Right ventricle myocardium inferior (tissue), 1 donor: ENCODE measurements at places on chromosomes 5 and 9. TPM values are rescaled to one million over a fixed set of nuclear protein-coding genes. Genes with fewer than 3 reads are reported as not detected.

- DNase-seq: no peak
Observed at GRCh38 chr5:88287846-88288527, 19.3 kb upstream of the TMEM161B start.

- DNase-seq: no peak
Observed at GRCh38 chr9:136613824-136614371, 48.8 kb upstream of the EGFL7 start.

GRCh38 chr5:8473016-8473415, 604.1 kb downstream of the MTRR start:
- DNase-seq: no peak

The CDH18 gene
- total RNA-seq: not detected

The HMMR gene
- total RNA-seq: 0.92 TPM

GRCh38 chr9:137456864-137457405, 2.2 kb downstream of the NSMF start:
- peak; percentile 40 for DNase-seq

The TNC gene
- total RNA-seq: 0.57 TPM

The IRX2 gene
- 7.3 TPM for total RNA-seq

DNA sequence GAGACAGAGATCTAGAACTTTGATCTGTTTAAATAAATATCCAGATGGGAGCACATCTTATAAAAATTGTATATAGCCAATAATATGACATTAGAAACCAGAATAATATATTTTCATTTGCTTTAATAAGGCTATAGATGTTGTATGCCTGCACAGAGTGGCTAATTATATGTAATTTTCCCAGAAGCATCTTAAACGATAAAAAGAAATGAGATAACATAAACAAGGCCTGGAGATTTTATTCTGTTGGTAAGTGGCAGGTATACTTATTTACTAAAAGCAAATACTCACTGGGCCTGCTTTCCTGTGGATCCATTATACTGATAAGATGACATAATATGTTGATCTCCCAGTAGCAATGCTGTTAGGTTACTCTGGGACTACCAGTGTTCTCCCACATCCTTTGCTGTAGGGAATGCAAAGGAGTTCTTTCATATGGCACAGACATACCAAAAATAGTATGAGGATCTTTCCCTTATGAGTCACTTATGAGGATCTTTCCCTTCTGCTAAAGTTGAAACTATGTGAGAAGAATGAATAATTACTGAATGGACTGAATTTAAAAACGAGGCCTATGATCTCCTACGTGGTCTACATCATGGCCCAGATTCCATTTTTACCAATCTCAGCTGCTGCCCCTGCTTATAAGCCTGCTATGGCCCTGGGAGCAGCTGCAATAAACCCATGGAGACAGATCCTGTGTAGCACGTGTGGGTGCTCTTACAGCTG, 112.1 kb downstream of the NUDT12 start:
- no peak for DNase-seq

The DMXL1 gene
- 22.6 TPM for total RNA-seq

The SPINK7 gene
- total RNA-seq: not detected

- no peak for DNase-seq
Observed at GRCh38 chr9:3433066-3433465, 92.7 kb downstream of the RFX3 start.

DNA sequence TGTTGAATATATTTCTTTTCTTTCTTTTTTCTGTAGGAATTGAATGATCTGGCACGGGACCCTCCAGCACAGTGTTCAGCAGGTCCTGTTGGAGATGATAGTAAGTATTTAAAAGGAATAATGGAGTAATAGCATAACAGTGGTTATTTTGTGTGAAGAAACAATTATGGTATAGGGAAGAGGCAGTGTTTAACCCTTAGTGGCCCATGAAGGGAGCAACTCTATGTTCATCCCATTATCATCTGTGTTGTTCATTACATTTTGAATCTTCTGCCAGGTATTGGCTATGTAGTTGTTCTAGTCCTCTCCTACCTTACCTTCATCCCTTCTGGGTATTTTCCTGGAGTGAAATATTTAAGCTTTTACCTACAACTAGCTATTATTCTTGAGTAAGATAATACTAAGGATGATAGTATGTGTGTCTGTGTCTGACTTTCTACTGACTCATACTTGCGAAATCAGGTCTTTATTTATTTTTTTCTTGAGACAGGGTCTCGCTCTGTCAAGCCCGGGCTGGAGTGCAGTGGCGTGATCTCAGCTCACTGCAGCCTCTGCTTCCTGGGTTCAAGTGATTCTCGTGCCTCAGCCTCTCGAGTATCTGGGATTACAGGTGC, 39.3 kb downstream of the UBE2D2 start:
- DNase-seq: no peak

The TRIM7 gene
- total RNA-seq: 14.4 TPM

- no peak for DNase-seq
Observed at GRCh38 chr9:101409079-101409477, 10.4 kb downstream of the ZNF189 start.

GRCh38 chr5:171571663-171572062, 152.2 kb downstream of the FGF18 start:
- no peak for DNase-seq

The SLC6A7 gene
- total RNA-seq: not detected

DNA sequence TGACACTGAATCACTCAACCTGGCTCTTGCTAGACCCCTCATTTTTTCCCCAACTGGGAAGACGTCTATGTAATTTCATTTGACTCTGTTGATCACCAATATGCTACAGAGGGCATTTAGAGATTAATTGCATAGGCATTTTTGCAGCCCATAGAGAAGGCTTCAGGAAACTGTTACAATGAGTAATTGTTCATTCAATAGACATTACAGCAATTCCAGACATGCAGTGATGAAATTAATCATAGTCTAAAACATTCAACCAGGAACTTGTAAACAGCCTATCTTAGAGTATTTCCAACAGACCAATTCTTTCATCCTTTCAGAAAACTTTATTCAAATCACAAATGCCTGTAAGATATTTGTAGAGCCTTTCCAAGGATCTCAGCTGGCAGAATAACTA, 122.3 kb downstream of the MARCHF11 start:
- DNase-seq: no peak

DNA sequence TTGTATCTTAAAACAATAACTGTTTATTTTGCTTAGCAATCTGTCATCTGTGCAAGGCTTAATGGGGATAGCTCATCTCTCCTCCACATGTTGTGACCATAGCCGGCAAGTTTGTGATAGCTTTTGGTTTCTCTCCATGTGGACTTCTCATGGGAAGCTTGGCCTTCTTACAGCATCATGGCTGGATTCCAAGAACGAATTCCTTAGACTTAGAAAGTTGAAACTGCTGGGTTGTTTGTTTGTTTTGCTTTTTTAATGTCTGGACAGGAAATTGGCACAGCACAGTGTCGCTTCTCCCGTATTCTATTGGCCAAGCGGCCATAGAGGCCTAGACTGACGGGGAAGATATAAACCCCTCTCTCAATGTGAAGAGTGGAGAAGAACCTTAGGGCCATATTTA, 61.0 kb upstream of the PRDM9 start:
- no peak for DNase-seq

The CD14 gene
- 46.1 TPM for total RNA-seq

The RANBP17 gene
- 2.7 TPM for total RNA-seq

- DNase-seq: no peak
Observed at GRCh38 chr9:72444435-72444834, 77.0 kb upstream of the TMC1 start.

DNA sequence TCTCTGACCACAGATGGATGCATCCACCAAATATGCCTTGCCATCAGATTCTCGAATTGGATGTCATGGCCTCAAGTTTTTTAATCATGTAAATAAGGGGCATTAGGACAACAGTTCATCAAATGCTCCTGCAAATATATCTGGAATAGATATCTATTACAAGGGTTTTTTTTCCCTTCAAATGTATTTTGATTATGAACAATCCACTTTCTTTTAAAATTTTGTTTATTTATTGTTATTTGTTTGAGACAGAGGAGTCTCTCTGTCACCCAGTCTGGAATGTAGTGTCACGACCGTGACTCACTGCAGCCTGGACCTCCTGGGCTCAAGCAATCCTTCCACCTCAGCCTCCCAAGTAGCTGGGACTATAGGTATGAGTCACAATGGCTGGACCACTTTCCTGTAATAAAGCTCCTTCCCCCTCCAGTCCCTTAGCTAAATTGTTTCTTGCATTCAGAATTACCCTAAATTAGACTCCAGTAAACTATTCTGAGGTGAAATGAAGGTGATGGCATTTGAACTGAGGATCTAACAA, 1412.1 kb downstream of the EFNA5 start:
- DNase-seq: no peak

The GPX3 gene
- total RNA-seq: 627 TPM

- DNase-seq: no peak
Observed at GRCh38 chr5:59025734-59026133, 442.9 kb downstream of the RAB3C start.

The PCDHB7 gene
- total RNA-seq: 0.87 TPM

The CD74 gene
- 327 TPM for total RNA-seq

The ROPN1L gene
- total RNA-seq: not detected

GRCh38 chr5:135222171-135222681, 176.8 kb downstream of the MACROH2A1 start:
- DNase-seq: no peak

The MED27 gene
- 15.1 TPM for total RNA-seq

DNA sequence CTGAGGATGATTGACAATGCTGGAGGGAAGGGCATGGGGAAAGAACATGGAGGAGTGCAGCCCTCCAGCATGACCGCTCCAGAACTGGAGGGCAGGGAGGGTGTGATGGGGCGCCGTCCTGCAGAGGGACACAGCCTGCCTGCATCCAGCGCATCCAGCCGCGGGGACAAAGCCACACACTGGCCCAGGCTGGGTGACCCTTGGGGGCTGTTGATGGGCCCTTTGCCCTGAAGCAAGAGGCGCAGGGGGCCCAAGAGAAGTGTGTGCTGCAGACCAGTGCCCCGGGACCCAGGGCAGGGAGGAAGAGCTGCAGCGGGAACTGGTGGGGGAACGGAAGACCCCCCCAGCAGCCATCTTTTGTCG, 169.8 kb upstream of the PPP1R26 start:
- no peak for DNase-seq

The FBN2 gene
- total RNA-seq: 23.8 TPM

DNA sequence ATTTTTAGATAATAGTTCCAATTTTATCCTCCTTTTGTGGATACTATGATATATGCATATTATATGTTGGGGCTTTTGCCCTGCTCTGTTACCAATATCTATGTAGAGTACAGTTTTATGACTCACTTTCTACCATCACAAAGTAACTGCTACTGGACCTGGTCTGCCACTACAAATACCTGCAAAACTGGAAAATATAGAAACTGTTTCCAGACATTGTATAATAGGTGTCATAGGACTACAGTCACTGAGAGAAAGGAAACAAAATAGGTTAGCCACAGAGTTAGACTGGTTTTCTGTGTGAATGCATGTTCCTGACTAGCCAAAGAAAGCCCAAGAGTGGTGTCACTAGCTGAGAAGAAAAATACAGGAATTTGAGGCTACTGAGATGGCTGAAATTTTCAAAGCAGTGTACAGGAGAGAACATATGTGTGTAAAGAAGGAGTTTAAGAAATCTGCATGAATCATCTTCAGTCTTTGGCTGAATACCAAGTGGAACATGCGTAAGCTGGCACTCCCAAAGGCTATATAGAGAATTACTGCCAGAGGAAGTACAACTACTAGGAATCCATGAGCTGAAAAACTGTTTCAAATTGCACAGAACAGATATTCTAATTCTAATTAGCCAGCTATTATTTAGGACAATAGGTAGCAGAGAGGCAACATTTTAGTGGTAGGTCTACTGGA, 29.0 kb upstream of the FAM174A start:
- no peak for DNase-seq

DNA sequence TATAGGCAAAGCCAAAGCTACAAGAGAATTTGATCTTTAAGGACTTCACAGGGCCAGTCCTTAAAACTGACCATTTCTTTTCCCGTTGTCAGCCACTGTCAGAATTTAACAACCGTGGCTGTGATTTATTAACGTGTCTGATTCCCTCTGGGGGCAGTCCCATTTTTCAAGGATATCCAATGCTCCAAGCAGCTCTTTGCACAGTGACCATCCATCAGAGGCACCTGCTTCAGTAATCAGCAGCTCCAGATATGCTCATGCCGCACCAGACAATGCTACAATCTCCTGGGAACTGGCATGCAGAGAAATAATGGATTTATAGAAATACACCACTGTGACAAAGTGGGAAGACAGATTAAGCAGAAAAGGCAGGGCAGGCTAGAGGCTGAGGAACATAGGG, 163.3 kb upstream of the PPP1R2B start:
- no peak for DNase-seq

The GCNT4 gene
- total RNA-seq: 0.35 TPM

The ADAMTS13 gene
- total RNA-seq: 3.6 TPM

GRCh38 chr5:32673272-32673671, 37.8 kb upstream of the NPR3 start:
- DNase-seq: no peak

GRCh38 chr5:36491856-36492255, 114.5 kb upstream of the SLC1A3 start:
- no peak for DNase-seq

DNA sequence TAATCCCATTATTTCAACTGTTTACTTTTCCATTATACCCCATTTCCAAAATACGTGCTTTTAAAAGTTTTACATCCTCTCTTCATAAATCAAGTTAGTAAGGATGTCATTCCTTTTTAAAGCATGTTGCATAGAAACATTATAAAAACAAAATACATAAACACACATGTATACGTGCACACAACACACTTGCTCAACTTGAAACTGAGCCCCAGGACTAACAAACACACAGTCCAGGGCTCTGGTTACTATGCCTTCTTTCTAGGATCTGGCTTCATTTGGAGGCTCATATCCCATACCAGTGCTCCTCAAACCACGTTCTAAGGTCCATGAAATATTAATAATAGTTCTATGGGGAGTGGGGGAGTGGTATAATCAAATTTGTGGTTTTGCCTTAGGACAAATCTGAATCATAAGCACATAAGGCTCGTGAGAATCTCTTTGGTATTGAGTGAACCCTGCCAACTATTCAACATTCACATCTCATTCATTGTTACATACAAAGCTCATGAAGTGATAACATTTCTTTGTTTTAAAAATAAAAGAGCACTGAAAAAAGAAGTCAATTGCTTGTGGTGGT, 55.2 kb downstream of the NFIB start:
- DNase-seq: no peak

DNA sequence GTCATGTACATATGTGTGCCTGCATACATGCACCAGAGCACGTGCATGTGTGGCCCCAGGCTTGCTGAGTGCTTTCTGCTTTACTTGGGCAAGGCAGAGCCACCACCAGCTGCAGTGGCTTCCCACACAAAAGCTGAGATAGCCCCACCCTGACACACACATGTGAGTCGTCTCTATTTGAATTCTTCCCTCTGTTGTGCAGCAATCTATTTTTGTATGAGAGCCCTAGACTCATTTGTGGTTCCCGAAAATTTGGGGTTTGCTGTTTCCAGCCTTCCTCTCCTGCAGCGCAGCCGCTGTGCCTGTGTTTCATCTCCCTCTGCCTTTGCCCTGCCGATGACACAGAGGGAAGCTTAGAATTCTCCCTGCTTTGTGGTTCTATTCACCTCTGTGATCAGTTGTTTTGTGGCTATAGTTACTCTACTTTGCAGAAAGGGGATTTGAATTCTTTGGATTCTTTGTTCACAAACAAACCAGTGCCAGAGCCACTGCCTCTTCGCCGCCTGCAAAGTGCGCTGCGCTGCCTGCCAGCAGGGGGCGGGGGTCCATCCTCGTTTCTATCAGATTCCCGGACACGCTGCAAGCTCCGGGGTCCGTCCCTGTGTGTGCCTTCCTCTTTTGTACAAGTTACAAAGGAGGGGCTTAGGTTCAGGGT, 95.8 kb upstream of the DAP start:
- DNase-seq: no peak

- no peak for DNase-seq
Observed at GRCh38 chr5:137923856-137924255, 34.6 kb downstream of the PKD2L2 start.

- no peak for DNase-seq
Observed at GRCh38 chr9:113220467-113221002, 542 bp downstream of the FKBP15 start.
